Activated CD4-positive, alpha-beta memory T cell treated with anti-CD3 and anti-CD28 coated beads for 36 hours (primary cell): ENCODE measurements at places on chromosomes 6 and 20. TPM values are rescaled to one million over a fixed set of nuclear protein-coding genes. Genes with fewer than 3 reads are reported as not detected.

GRCh38 chr6:13327691-13328075 is 654 bp downstream of the TBC1D7 start:
- DNase-seq: peak; percentile 18

GRCh38 chr6:98958776-98959175 is 11.0 kb upstream of the FBXL4 start:
- no peak for DNase-seq

DNA sequence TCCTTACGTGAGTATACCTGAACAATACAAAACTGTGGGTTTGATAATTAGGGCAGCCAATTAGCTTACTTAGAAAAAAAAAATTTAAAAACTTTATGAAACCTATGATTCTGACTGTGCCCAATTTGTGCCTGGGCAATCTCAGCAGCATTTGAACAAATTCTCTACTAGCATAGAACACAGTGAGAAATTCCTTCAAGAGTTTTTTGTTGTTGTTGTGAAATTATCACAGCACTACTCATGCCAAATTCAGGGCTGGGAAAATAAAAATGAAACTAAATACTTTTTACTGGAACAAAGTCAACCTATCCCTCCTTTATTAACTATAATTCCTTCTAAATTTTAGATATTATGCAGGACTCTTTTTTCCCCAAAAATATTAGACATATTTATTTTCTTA is 42.9 kb downstream of the POU3F2 start:
- no peak for DNase-seq

The WASF1 gene
- 2.6 TPM for total RNA-seq

DNA sequence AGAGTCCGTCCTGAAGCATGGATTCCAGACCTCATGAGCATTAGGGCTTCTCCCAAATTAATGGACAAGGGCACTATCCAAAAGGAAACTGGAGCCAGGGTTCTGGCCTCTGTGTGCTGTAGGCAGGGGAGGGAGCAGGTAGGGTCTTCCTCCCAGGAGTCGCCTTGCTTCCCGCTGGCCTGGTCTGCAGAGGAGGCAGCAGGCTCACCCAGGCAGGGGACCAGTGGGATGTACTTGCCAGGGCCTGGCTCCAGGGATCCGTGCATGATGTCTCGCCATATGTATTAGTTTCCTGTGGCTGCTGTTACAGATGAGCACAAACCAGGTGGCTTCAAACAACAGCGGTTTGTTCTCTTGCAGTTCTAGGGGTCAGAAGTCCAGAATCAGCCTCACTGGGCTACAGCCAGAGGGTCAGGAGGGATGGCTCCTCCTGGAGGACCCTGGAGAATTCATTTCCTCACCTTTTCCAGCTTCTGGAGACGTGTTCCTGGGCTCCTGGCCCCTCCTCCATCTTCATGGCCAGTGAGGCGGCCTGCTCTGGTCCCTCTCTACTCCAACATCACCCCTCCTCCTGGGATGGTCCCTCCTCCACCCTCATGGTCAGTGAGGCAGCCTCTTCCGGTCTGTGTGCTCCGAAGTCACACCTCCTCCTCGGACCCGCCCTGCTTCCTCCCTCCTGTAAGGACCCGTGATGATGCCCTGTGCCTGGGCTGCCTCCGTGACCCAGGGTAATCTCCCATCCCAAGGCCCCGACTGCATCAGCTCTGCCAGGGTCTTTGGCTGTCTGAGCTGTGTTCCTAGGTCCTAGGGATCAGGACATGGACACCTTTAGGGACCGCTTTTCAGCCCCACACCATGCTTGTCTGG is 329.1 kb downstream of the CDH4 start:
- no peak for DNase-seq

GRCh38 chr6:160360955-160361354 is 12.8 kb downstream of the SLC22A3 start:
- DNase-seq: no peak

DNA sequence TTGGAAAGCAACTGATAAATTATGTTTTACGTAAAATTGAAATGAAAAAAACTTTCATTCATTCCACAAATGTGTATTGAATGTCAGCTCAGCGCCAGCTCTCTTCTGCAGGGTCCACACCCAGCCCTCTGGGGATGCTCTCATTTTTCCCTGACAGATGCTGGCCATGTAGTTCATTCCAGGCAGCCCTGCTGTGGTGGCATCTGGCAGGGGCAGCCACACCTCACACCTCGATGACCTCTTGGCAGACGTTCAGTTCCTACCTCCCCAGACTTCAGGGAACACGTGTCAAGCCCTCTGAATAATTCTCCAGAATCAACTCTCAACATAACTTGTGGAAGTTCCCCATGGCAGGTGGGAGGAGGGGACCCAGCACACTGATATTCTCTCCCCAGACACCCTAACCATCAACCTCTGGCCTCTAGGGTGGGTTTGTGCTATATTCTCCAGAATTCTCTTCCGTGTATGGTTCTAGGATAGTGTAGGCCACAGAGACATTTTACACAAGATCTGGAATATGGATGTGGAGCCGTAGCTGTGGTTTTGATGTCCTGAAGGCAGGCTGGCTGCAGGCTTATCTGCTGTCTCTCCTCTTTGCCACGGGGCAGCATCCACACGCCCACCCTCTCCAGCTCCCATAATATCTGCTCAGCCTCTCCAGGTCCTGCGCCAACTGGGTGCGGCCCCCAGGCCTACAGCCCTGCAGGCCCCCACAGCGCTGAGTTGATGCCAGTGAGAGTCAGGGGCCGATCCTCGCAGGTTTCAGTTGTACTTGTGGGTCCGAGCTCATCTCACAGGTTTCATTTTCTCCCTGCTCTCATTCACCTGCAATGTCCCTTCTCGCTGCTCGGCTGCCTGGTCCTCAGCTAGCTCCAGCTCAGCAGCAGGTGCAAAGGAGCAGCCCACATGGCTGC is 175.8 kb upstream of the ARID1B start:
- DNase-seq: no peak

The IMPG1 gene
- total RNA-seq: not detected

DNA sequence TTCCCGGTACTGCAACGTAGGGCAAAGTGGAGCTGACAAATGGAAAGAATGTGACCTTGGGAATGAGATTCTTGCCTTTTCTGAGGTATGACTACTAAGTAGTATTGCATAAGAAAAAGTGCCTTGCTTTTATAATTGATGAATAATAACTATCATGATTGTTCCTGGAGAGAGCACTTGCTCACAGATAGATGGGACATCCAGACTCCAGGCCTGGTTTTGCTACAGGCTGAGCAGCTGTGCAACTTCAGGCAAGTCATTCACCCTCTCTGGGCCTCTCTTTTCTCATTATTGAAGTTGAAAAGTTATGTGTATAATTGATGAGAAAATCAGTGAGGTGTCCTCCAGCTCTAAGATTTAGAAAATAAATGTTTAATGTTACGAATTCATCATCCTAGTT is 53.6 kb upstream of the MBOAT1 start:
- DNase-seq: no peak

DNA sequence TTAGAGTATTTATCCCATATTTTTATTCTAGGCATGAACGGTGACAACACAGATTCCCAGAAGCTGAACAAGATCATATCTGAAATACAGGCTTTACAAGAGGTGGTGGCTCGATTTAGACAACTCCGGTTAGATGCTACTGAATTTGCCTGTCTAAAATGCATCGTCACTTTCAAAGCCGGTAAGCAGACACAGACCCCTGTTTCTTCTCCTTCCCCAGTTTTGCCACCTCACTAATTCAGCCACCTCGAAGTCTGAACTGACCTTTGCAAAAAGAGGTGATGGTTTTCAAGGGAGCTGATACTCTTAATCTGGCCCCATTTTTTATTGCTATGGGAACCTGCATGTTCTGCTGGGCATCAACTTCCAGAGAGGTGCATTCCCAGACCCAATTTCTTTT is 15.0 kb downstream of the NR2E1 start:
- no peak for DNase-seq

- DNase-seq: peak; percentile 20
Observed at GRCh38 chr6:12957321-12958051, 240.9 kb downstream of the PHACTR1 start.

DNA sequence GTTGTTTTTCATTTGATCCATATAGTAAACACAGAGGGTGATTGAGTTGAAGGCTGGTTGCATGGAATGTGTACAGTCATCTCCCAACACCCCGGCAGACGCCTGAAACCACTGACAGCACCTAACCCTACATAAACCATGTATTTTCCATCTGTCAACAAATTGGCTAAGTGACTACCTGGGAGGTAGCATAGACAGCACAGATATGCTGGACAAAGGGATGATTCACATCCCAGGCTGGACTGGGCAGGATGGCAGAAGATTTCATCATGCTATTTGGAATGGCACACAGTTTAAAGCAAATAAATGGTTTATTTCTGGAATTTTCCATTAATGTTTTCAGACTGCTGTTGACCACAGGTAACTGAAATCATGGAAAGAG is 4.4 kb upstream of the VIP start:
- no peak for DNase-seq

DNA sequence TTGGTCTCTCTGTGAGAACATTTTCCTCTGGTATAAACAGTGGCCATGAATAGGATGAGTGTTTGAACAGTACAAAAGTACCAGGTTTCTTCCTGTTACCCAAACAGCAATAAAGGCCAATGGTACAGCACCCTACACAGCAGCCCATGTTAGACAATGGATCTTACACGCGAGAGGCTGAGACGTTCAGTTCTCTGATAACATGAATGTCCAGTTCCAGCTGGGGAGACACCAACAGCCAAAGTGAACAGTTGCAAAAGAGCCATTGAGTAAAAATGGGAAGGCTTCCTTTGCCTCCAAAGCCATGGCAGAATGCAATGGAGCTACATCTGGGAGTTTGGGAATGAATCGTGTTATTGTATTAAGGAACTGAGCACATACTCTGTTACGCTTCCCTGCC is 246.8 kb upstream of the SGK1 start:
- DNase-seq: no peak

GRCh38 chr6:44663860-44664634 is 276.5 kb downstream of the CDC5L start:
- DNase-seq: no peak

The MYBL2 gene
- total RNA-seq: 81.3 TPM

DNA sequence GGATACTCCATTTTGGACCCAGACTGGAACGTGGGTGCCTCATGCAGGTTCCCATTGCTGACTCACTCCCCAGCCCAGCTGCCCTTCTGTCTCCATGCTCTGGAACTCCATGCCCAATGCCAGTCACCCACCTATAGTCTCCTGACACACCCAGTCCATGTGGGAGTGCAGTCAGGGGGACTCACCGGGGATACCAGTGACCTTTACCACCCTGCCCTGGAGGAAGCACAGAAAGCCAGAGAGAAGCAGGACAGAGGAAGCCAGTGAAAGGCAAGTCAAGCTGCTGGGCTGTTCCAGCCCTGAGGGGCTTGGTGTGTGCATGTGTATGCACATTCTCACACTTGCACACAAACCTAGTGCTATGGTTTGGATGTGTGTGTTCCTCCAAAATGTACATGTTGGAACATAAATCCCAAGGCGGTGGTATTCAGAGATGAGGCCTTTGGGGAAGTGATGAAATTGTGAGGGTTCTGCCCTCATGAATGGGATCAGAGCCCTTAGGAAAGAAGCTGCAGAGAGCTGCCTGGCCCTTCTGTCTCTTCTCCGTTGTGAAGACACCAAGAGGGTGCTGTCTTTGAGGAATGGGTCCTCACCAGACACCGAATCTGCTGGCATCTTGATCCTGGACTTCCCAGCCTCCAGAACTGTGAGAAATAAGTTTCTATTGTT is 121.4 kb upstream of the MAFB start:
- no peak for DNase-seq
